ENCODE measurements at places on chromosomes 2 and 18. TPM values are rescaled to one million over a fixed set of nuclear protein-coding genes. Genes with fewer than 3 reads are reported as not detected.

Gene MC4R
- 6.6 TPM for total RNA-seq

DNA sequence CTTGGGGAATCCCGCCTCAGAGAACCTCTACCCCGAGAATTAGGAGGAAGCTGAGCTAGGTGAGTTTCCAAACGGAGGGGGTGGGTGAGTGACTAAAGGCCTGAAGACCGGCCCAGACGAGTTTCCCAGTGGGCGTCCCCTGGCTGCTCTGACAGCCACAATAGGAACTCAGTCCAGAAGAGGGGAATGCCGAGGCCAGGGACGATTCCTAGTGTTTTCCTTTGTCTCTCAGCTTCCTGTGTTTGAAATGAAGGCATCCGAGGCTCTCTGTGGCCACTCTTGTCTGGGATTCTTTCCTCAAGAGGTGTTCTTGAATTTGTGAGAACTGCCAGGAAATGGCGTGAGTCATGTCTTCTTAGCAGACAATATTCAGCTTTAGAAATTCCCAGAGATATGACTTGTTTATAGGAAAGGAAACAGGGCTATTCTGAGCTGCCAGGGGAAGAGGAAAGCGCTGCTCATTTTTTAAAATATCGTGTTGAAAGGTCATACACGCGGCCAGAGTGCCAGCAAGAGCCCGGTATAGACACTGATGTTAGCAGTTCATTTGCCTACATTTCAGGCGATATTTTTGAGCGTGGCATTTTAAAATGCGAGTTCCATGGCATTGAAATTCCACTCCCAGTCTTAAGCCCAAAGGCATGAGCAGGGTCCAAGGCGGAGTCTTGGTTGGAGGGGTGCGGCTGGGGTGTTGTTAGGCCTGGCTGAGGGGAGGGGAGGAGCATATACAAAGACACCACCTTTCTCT lies 169.1 kb upstream of the KLF7 start:
- no peaks in the 10 kb centered on the region for H3K36me3 ChIP-seq
- peak overlapping the region; percentile 69 for H3K27ac ChIP-seq
- peak overlapping the region; percentile 31 for H3K4me3 ChIP-seq
- no peaks in the 10 kb centered on the region for H3K27me3 ChIP-seq
- DNase-seq: no peak

- H3K4me3 ChIP-seq: no peak overlapping the region
- DNase-seq: peak; percentile 52
These were observed 20.7 kb upstream of the DNAH6 start for GRCh38 chr2:84495539-84496146.

GRCh38 chr18:57141208-57142129 lies 5.4 kb upstream of the BOD1L2 start:
- DNase-seq: no peak
- H3K36me3 ChIP-seq: no peaks in the 10 kb centered on the region
- H3K4me1 ChIP-seq: no peaks in the 10 kb centered on the region

Gene UGT1A5
- not detected for total RNA-seq

Gene CTNNA2
- total RNA-seq: 117 TPM

Measured in spinal cord (tissue), 10 donors.